ENCODE measurements at places on chromosomes 6 and 20. TPM values are rescaled to one million over a fixed set of nuclear protein-coding genes. Genes with fewer than 3 reads are reported as not detected.

The TMEM14B gene
- total RNA-seq = 56.0 TPM

The HRH3 gene
- not detected for total RNA-seq

The BCAS4 gene
- total RNA-seq = 3.1 TPM

The NRN1 gene
- 24.2 TPM for total RNA-seq

DNA sequence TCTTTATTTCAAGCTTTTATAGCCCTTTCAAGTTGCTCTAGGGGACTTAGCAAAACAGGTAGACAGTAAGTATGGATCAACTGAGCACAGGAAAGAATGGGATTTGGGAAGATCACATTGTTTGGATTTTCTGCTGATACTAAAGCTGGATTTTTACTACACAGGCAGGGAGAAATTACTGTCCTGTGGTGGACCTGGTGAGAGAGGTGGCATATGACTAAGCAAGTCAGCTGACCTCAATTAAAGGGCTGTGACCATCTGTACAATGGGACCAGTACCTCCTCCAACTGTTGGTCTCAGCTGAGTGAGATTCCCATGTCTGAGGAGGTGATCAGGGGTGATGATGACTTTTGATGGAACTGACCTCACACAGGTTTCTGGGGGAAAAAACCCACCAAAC lies 28.0 kb downstream of the RREB1 start:
- no peak overlapping the region for H3K27ac ChIP-seq
- no peak overlapping the region for H3K4me3 ChIP-seq
- no peaks in the 10 kb centered on the region for H3K27me3 ChIP-seq
- H3K36me3 ChIP-seq = no peaks in the 10 kb centered on the region
- no peak for DNase-seq

GRCh38 chr6:137084865-137085617 lies 40.3 kb upstream of the IL20RA start:
- H3K4me1 ChIP-seq = no peaks in the 10 kb centered on the region
- H3K27ac ChIP-seq = no peak overlapping the region
- H3K4me3 ChIP-seq = no peak overlapping the region
- no peaks in the 10 kb centered on the region for H3K36me3 ChIP-seq
- no peak for DNase-seq

GRCh38 chr6:43779852-43780236 lies 9.8 kb downstream of the VEGFA start:
- H3K4me1 ChIP-seq = peaks cover 55% of the 10 kb centered on the region
- DNase-seq = no peak
- H3K27ac ChIP-seq = peak overlapping the region; percentile 53
- peaks cover 88% of the 10 kb centered on the region for H3K36me3 ChIP-seq
- H3K4me3 ChIP-seq = no peak overlapping the region

DNA sequence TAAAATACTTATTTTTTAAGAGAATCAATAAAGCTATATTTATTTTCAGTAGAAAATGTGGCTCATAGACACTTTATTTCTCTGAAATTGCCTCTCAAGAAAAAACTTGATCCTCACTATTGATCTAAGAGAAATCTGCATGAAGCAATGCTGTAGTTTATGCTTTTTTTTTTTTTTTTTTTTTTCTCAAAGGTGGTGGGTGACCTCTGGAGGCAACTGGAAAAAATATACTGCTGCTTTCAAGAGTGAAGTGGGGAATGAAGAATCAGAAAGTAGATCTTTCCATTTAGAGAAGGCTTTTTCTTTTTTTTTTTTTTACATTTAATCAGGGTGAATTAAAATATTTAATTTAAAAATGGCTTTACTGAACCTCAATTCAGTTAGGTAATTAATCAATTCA lies 169.3 kb downstream of the SLC16A10 start:
- DNase-seq = no peak
- H3K4me1 ChIP-seq = peaks cover 26% of the 10 kb centered on the region
- no peaks in the 10 kb centered on the region for H3K36me3 ChIP-seq
- no peak overlapping the region for H3K4me3 ChIP-seq
- H3K27ac ChIP-seq = no peak overlapping the region

GRCh38 chr6:69988458-69989126 lies 122.2 kb downstream of the COL19A1 start:
- no peaks in the 10 kb centered on the region for H3K27me3 ChIP-seq
- H3K4me1 ChIP-seq = no peaks in the 10 kb centered on the region
- no peaks in the 10 kb centered on the region for H3K36me3 ChIP-seq

DNA sequence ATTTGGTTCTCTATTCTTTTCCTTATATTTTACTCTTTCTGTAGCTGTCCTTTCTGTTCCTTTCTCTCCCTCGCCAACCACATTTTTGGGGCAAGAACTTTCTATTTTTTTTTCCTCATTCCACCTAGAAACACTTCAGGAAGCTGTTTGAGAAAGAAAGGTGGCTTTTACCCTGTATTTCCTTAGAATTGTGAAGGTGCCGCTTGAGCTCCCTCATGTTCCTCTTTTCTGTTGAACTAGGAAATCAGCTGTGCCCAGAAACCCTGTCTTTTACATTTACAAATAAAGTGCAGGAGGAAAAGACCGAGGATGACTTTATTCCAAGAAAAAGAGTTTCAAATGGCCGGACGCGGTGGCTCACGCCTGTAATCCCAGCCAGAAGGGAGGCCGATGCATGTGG lies 38.2 kb downstream of the OR2B2 start:
- no peaks in the 10 kb centered on the region for H3K36me3 ChIP-seq
- H3K27ac ChIP-seq = no peak overlapping the region
- H3K4me3 ChIP-seq = peak overlapping the region; percentile 49
- peaks cover 31% of the 10 kb centered on the region for H3K27me3 ChIP-seq

DNA sequence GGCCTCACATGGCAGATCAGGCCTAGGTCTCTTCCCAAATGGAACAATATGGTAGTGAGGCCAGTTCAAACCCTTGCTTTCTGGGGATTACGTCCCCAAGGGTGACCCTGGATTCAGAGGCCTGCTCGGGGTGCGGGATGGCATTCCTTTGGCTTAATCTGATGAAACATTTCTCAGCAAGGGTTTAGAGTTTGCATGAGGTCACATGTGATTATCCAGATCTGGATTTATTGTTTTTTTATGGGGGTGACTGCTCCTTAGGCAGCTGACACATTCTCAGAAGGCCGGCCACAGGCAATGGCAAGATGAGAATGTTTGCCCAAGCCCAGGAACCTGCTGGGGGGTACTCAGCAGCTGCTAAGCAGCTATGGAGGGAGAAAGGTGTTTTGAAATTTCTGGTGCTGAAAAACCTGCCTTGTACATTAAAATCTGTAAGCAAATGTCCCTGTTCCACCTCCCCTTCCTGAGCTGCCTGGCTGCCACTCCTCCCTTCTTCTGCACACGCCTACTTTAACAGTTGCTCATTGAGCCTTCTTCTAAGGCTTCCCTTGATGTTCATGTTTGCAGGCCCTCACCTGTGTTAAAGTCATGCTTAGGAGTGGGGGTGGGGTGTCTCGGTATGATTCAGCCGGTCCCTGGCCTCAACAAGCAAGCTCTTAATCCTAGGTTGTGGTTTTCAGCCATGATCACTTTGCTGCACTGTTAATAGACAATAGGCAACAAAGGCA lies 37.9 kb upstream of the FUCA2 start:
- no peak overlapping the region for H3K4me3 ChIP-seq
- no peak overlapping the region for H3K27ac ChIP-seq
- DNase-seq = no peak
- H3K27me3 ChIP-seq = no peaks in the 10 kb centered on the region
- no peaks in the 10 kb centered on the region for H3K4me1 ChIP-seq
- no peaks in the 10 kb centered on the region for H3K36me3 ChIP-seq

DNA sequence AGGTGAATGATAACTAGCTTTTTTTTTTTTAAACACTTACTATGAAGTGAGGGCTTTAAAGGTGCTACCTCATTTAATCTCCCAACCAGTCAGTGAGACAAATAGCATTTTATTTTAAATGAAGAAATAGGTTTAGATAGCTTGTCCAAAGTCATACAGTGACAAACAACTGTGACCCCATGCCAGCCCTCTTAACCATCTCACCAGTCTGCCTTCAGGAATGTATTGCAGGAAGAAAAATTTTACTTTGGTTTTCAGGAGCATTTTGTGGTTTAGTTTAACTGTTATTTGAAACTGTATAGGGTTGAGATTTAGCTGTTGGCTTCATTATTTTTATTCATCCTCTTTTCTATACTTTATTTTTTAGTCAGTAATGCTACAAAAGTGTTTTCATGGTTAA lies 18.6 kb downstream of the DSE start:
- H3K4me1 ChIP-seq = peaks cover 45% of the 10 kb centered on the region
- H3K4me3 ChIP-seq = no peak overlapping the region
- no peak overlapping the region for H3K27ac ChIP-seq

- no peaks in the 10 kb centered on the region for H3K4me1 ChIP-seq
- no peak for DNase-seq
- H3K27me3 ChIP-seq = no peaks in the 10 kb centered on the region
- no peaks in the 10 kb centered on the region for H3K36me3 ChIP-seq
- H3K4me3 ChIP-seq = no peak overlapping the region
These were observed 294.1 kb downstream of the TFAP2B start for GRCh38 chr6:51112731-51113130.

DNA sequence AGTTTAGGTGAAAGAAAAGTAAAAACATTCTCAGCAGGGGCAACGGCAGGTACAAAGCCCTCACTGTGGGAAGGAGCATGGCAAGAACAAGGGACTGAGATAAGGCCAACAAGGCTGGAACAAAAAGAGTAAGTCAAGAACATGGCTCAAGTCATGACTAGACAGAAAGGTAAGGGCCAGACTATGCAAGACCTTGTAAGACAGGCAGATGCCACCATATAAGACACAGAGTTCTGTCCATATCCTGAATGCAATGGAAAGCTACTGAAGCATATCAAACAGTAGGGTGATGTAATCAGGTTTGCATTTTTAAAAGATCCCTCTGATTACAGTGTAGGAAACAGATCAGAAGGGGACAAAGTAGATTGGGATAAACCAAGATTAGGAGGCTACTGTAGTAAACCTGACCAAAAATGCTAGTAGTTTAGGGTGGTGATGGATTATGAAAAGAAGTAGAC lies 5.5 kb downstream of the REV3L start:
- peaks cover 67% of the 10 kb centered on the region for H3K4me1 ChIP-seq
- no peaks in the 10 kb centered on the region for H3K27me3 ChIP-seq
- H3K36me3 ChIP-seq = no peaks in the 10 kb centered on the region
- no peak for DNase-seq
- H3K27ac ChIP-seq = peak overlapping the region; percentile 22

Data from esophagus muscularis mucosa (tissue), 4 donors.